Muscle of leg (tissue), 16 donors: ENCODE measurements at places on chromosomes 4 and X.

GRCh38 chrX:57902633-57903032 lies 7.6 kb downstream of the ZXDA start:
- no peak for DNase-seq

- no peak for DNase-seq
Measured at GRCh38 chr4:6939761-6940743, 30.4 kb downstream of the TBC1D14 start.

- no peak for DNase-seq
Measured at GRCh38 chrX:153628129-153628528, 18.9 kb upstream of the DUSP9 start.

DNA sequence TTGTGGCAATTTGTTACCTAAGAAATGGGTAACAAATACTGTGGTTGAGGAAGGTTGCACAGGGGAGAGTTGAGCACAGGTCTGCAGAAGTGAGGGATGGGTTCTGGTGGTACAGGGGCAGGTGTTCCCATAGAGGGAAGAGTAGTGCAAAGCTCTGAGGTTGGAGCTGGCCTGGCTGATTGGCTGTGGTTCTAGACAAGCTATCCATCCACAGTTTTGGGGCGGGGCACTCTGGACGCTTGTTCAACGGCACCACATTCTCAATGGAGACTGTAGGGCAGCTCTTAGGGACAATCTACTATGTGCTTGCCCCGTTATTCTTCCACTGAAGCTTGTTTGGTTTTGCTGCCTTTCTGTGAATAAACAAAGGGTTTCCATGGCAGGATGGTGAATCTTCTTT lies 35.4 kb downstream of the NAT8L start:
- DNase-seq: no peak

DNA sequence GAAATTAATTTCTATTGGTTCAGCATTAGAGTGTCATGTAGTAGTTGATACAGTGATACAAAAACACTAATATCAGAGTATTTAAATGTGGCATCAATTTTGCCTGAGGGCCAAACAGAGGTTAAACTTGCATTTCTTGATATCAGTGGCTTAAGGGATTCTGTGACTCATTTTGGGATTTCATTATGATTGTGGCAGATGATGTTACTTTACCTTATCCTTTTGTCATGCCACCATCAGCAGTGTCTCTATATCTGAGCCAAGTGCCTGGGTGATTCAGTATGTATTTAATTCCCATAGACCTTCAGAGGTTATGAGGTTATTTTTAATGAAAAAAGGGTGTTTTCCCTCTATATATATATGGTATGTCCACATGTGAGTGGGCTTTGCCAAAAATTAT lies 582.9 kb downstream of the ADGRL3 start:
- DNase-seq: no peak

- DNase-seq: peak; percentile 51
Measured at GRCh38 chrX:115689931-115690330, 129.0 kb downstream of the PLS3 start.

DNA sequence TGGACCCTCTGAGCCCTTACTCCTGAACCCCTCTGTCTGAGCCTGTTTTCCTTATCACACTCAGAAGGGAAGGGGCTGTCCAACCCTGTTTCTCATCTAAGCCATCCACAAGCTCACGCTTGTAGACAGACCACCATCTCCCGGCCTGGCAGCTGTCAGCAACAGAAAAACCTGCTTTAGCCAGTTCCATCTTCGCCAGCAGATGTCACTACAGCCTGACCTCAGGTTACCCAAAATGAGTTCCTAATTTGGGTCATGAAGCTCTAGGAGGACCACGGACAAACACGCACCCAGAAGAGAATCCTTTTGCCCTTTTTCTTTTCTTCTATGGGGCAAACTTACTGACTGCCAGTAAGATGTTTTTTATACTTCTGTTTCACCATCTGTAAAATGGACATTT lies 445.4 kb downstream of the BCOR start:
- DNase-seq: peak; percentile 25

DNA sequence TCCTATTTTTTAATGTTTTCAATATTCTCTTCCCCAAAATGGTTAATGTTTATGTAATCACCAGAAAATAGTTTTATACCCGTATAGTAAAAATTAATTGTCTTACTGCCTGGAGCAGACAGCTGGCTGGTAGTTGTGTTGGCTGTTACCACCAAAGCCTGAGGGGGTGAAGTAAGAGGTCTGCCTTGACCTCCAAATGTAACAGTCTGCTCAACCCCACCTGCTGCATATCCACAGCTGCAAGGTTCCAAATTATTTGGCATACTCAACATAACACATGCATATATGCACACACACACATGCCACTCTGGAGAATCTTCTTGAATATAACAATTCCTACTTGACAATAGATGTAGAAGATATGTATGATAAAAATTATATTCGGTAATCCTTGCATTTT lies 624.3 kb downstream of the ADGRL3 start:
- DNase-seq: peak; percentile 72

- no peak for DNase-seq
Measured at GRCh38 chr4:7838136-7838782, 101.4 kb downstream of the AFAP1 start.

GRCh38 chr4:1105067-1105466 lies 8.3 kb downstream of the RNF212 start:
- no peak for DNase-seq

GRCh38 chr4:133162941-133163340 lies 13.8 kb downstream of the PCDH10 start:
- DNase-seq: no peak

GRCh38 chrX:148872881-148873280 lies 372.5 kb downstream of the AFF2 start:
- no peak for DNase-seq

GRCh38 chr4:52037689-52038102 lies 403 bp downstream of the SGCB start:
- peak; percentile 85 for DNase-seq

DNA sequence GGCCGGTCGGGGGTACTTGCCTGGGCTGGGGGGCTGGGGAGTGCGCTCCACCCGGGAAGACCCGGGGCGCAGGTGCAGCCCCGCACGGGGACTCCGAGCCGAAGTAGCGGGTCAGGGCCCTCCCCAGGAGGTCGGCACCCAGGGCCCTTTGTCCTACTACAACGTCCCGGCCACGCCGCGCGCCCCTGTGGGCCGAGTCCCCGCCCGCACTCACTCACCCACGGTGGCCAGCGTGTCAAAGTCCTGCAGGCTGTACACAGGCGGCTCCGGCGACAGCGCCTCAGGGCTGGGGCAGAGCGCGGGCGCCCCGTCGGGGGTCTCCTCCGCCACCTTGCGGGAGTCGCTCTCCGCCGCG lies 602 bp downstream of the PRKX start:
- DNase-seq: no peak

DNA sequence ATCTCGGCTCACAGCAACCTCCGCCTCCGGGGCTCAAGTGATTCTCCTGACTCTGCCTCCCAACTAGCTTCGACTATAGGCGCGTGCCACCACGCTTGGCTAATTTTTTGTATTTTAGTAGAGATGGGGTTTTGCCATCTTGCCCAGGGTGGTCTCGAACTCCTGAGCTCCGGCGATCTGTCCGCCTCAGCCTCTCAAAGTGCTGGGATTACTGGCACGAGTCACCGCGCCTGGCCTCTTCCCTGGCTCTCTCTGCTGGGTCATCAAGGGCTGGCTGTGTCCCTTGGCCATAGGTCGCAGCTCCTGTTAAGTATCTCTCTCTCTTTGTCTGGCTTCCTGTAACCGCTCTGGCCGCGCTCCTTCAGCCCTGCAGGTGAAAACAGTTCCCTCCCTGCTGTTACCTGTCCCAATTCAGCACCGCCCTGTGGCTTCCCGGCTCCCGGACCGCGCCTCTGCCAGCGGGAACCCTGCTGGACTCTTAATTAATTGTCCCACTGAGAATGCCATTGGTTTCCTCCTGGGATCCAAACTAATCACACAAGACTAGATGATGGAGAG lies 1.3 kb upstream of the RGS12 start:
- peak; percentile 48 for DNase-seq

- no peak for DNase-seq
Measured at GRCh38 chr4:3442959-3443749, 1.4 kb downstream of the HGFAC start.

- no peak for DNase-seq
Measured at GRCh38 chr4:1042352-1043055, 31.1 kb downstream of the FGFRL1 start.

- DNase-seq: peak; percentile 34
Measured at GRCh38 chr4:76306882-76307659, 538 bp downstream of the STBD1 start.

DNA sequence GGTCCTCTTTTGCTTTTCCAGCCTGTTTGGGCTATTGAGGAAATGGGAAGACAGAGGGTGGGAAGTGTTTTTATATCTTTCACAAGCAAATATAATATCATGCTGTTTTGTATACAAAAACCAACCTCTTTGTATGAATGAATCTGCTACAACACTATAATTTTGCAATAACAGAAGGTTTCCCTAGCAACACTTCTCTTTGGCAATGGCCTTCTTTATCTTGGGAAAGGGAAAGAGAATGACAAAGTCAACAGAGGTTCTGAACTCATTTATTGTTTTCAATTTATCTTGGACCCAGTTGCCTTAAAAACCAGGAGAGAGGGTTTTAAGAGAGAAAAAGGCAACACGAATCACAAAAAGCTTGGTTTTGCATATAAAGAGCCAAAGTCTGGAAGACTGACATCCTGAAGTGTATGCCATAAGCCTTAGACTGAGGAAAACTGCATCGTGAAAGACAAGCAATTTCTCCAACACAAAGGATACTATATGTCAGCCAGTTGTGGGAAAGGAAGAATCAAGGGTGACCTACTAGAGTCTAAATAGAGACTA lies 121.8 kb upstream of the FAM241A start:
- no peak for DNase-seq

GRCh38 chrX:50613846-50614245 lies 143.2 kb upstream of the DGKK start:
- no peak for DNase-seq

GRCh38 chrX:14497184-14497666 lies 32.1 kb upstream of the GLRA2 start:
- peak; percentile 46 for DNase-seq

DNA sequence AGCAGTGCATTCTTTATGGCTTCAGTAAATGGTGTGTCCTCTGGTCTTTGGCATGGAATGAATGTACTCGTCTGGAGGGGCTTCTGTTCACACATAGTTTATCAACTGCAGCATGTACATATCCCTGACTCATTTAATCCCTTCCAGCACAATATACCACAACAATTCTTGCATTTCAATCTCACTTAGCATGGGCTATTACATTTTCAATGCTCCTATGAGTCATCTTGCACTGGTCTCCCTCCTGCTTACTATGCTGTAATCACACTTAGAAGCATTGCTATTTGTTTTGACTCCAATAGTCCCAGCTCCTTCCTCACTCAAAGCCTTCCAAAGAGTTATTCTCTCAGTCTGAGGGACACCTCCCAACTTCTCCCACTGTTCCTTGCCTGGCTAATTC lies 180.9 kb upstream of the NUDT10 start:
- no peak for DNase-seq

- no peak for DNase-seq
Measured at GRCh38 chr4:80967346-80967745, 63.2 kb upstream of the BMP3 start.

DNA sequence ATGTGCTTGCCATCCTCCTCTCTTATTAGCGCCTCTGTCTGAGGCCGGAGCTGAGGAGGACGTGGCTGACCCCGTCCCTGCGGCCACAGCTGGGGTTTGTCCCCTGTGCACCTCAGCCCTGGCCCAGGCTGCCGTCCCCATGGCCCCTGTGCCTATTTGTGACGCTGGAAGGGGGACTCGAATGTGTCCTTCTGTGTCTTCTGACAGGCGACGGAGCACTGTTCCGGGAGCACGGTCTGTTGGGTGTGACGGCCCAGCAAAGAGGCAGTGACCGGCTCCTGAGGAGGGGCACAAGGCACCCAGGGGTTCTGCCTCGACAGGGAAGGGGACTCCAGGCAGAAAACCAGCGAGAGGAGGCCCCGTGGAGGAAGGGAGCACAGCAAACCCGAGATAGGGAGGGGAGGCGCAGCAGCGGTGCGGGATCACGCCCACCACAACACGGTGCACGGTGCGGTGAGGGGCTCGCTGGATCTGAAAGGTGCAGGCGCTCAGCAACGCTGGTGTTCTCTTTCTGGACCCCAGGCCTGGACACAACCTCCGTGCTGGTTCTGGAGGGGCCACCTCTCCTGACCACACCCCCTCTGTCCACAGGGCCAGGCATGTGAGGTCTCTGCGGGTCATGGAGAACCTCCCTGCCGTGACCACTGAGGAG lies 5.6 kb downstream of the SH3TC1 start:
- no peak for DNase-seq

DNA sequence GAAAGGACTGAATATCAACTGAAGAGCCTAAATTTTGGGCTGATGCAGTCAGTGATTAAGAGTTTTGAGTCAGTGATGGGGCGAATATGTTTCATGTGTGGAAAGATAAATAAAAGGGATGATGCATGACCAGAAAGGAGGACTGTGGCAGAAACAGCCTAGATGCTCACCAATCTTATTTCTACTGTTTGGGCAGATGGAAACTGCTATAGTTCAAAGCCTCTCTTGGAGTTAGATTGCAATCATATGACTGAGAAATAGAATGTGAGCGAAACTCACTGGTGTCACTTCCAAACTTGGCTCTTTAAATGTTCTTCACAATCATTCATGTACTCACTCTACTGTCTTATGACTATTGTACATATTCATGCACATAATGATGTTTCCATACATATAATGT lies 35.4 kb upstream of the YTHDC1 start:
- DNase-seq: no peak

DNA sequence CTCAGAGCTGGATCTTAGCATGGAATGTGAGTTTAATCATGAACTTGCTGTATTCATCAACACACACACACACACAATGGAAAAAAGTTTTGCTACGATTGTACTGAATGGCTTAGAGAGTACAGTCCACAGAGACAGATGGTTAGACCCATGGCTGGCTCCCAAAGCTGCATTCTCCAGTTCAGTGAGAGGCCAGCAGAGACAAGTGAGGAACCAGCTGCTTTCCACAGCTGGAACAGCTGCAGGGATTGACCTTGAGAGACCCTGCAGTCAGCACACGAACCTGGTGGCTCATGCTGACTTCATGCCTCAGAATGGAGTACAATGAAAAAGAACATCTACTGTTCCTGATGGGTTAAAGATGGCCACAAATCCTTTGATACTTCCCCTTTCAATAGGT lies 94.5 kb downstream of the DHX15 start:
- DNase-seq: peak; percentile 96

DNA sequence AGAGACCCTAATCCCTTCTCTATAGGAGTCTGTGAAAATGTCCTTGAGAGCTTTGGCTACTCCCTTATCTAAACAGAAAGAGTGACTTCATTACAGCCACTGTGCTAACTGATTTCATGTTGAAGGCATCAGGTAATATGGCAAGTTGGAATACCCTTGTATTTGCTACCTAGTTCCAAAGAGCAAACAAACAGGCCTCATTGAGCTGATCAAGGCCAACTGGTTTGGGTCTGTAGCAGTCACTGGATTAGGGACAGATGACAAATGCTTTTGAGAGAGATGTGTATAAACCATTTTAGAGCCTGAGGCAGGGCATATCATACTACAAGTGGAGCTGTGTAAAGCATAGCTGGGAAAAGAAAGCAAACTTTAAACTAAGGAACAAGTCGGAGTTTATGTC lies 22.9 kb upstream of the PDLIM5 start:
- DNase-seq: no peak
